Activated CD4-positive, alpha-beta T cell treated with anti-CD3 and anti-CD28 coated beads for 36 hours (primary cell): ENCODE measurements at places on chromosomes 12 and 14.

GRCh38 chr12:16789204-16789790, 183.3 kb upstream of the LMO3 start:
- no peaks in the 10 kb centered on the region for H3K36me3 ChIP-seq
- H3K4me1 ChIP-seq: no peaks in the 10 kb centered on the region
- DNase-seq: no peak
- H3K27me3 ChIP-seq: no peaks in the 10 kb centered on the region

- H3K27me3 ChIP-seq: no peaks in the 10 kb centered on the region
- H3K4me3 ChIP-seq: peak overlapping the region; percentile 84
- peaks cover 7% of the 10 kb centered on the region for H3K4me1 ChIP-seq
- peak; percentile 65 for DNase-seq
- peaks cover 95% of the 10 kb centered on the region for H3K36me3 ChIP-seq
These were observed 97.1 kb downstream of the DAD1 start for GRCh38 chr14:22491683-22492621.

DNA sequence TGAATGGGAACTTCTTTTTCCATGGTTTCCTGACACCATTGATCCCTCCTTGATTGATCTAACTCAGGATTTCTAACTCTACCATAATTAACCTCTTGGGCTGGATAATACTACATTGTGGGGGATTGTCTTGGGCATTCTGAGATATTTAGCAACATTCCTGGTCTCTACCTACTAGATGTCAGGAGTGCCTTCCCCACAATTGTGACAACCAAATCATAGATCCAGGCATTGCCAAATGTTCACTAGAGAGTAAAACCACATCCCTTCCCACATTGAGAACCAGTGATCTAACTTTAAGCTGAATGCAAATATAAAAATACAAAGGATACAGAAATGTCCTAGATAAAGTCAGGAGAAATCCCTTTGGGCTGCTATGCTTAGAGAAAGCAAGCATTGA, 36.9 kb upstream of the CCDC198 start:
- no peak for DNase-seq
- H3K27me3 ChIP-seq: peaks cover 8% of the 10 kb centered on the region
- H3K4me1 ChIP-seq: no peaks in the 10 kb centered on the region
- H3K4me3 ChIP-seq: no peak overlapping the region
- no peak overlapping the region for H3K27ac ChIP-seq

DNA sequence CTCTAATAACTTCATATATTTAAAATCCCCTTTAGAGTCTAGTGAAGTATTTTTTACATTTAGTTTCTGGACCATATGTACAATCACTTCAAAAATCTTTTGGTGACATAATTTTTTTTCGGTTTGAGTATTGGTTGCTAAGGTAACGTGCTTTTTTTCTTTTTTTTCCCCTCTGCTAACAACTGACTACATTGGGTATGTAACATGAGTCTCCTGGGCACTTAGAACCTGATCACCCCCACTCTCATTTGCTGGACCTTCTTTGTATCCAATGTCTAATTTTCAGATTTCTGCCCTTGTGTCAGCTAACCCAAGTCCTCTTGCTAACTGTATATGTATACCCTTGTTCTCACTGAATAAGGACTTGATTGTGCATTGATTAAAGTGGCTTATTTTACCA, 592.9 kb upstream of the FLRT2 start:
- H3K27me3 ChIP-seq: no peaks in the 10 kb centered on the region
- no peak overlapping the region for H3K27ac ChIP-seq
- no peak overlapping the region for H3K4me3 ChIP-seq
- DNase-seq: no peak
- no peaks in the 10 kb centered on the region for H3K4me1 ChIP-seq
- no peaks in the 10 kb centered on the region for H3K36me3 ChIP-seq

- no peak overlapping the region for H3K4me3 ChIP-seq
- H3K27me3 ChIP-seq: no peaks in the 10 kb centered on the region
- peak overlapping the region; percentile 57 for H3K27ac ChIP-seq
- H3K36me3 ChIP-seq: peaks cover 2% of the 10 kb centered on the region
These were observed 69.2 kb upstream of the PSMA6 start for GRCh38 chr14:35222872-35223466.

GRCh38 chr14:54654605-54655004, 87.7 kb downstream of the SAMD4A start:
- no peak for DNase-seq
- H3K36me3 ChIP-seq: no peaks in the 10 kb centered on the region
- peaks cover 5% of the 10 kb centered on the region for H3K4me1 ChIP-seq
